ENCODE measurements at places on chromosomes 6 and 20. TPM values are rescaled to one million over a fixed set of nuclear protein-coding genes. Genes with fewer than 3 reads are reported as not detected.

The DDO gene
- total RNA-seq: not detected

The TMEM170B gene
- 5.3 TPM for total RNA-seq

The CALHM4 gene
- total RNA-seq: not detected

The GSTA3 gene
- 9.3 TPM for total RNA-seq

The MYH7B gene
- total RNA-seq: 1.8 TPM

The COL10A1 gene
- 2.9 TPM for total RNA-seq

The FAXC gene
- 3.8 TPM for total RNA-seq

The ELOVL4 gene
- 1.1 TPM for total RNA-seq

The HLA-DOA gene
- 6.4 TPM for total RNA-seq

The RIPOR3 gene
- 8.4 TPM for total RNA-seq

The C4B gene
- total RNA-seq: 416 TPM

The GDAP1L1 gene
- 1.7 TPM for total RNA-seq

The MYL9 gene
- 1,408 TPM for total RNA-seq

The VSX1 gene
- 0.15 TPM for total RNA-seq

The SGK2 gene
- 1.8 TPM for total RNA-seq

The SDCBP2 gene
- total RNA-seq: 4.6 TPM

The OOEP gene
- not detected for total RNA-seq

The HLA-DQA1 gene
- total RNA-seq: 0.72 TPM

The GHRH gene
- not detected for total RNA-seq

The FOXC1 gene
- 7.7 TPM for total RNA-seq

The SLC22A2 gene
- not detected for total RNA-seq

The TUBB2B gene
- total RNA-seq: 1.7 TPM

The SLPI gene
- total RNA-seq: 4.0 TPM

The COL21A1 gene
- 2.9 TPM for total RNA-seq

The FRK gene
- total RNA-seq: 0.72 TPM

The EDEM2 gene
- total RNA-seq: 12.4 TPM

The COL9A3 gene
- total RNA-seq: 2.6 TPM

The ADA gene
- total RNA-seq: 1.8 TPM

The BCL2L1 gene
- 30.0 TPM for total RNA-seq

The ID4 gene
- 69.2 TPM for total RNA-seq

The HSPA1A gene
- total RNA-seq: 140 TPM

The OPRM1 gene
- not detected for total RNA-seq

The TREM1 gene
- total RNA-seq: 0.56 TPM

The SLC39A7 gene
- 61.2 TPM for total RNA-seq

The SLC35F1 gene
- total RNA-seq: 0.47 TPM

The ANKEF1 gene
- 4.1 TPM for total RNA-seq

The PXDC1 gene
- total RNA-seq: 49.4 TPM

All from ovary (tissue), 10 donors.